ENCODE measurements at places on chromosomes 16 and 17. TPM values are rescaled to one million over a fixed set of nuclear protein-coding genes. Genes with fewer than 3 reads are reported as not detected.

C16orf46 gene
- 2.0 TPM for total RNA-seq

STX1B gene
- total RNA-seq: 0.93 TPM

HNF1B gene
- not detected for total RNA-seq

RNF157 gene
- total RNA-seq: 0.44 TPM

ST6GALNAC2 gene
- 2.2 TPM for total RNA-seq

SLC5A2 gene
- total RNA-seq: not detected

BFAR gene
- 76.4 TPM for total RNA-seq

CD300LB gene
- total RNA-seq: not detected

SF3B3 gene
- 167 TPM for total RNA-seq

CACNG4 gene
- total RNA-seq: not detected

SOCS3 gene
- total RNA-seq: 42.1 TPM

SLC13A2 gene
- total RNA-seq: not detected

CA5A gene
- total RNA-seq: not detected

MT1F gene
- total RNA-seq: 2.9 TPM

TNP2 gene
- not detected for total RNA-seq

MTSS2 gene
- 23.0 TPM for total RNA-seq

FBXW10 gene
- total RNA-seq: 0.07 TPM

SOCS1 gene
- 2.4 TPM for total RNA-seq

INO80E gene
- total RNA-seq: 128 TPM

HCRT gene
- total RNA-seq: not detected

FN3K gene
- total RNA-seq: 2.1 TPM

NUPR1 gene
- 12.5 TPM for total RNA-seq
